ENCODE measurements at places on chromosomes 7 and 10. TPM values are rescaled to one million over a fixed set of nuclear protein-coding genes. Genes with fewer than 3 reads are reported as not detected.

Gene SFXN2
- total RNA-seq, result 22.2 TPM

Gene EPHA1
- 15.7 TPM for total RNA-seq

Gene PNLIPRP3
- not detected for total RNA-seq

Gene TMEM213
- total RNA-seq, result not detected

Gene MSRB2
- 9.7 TPM for total RNA-seq
